ENCODE measurements at places on chromosomes 3 and 15.

DNA sequence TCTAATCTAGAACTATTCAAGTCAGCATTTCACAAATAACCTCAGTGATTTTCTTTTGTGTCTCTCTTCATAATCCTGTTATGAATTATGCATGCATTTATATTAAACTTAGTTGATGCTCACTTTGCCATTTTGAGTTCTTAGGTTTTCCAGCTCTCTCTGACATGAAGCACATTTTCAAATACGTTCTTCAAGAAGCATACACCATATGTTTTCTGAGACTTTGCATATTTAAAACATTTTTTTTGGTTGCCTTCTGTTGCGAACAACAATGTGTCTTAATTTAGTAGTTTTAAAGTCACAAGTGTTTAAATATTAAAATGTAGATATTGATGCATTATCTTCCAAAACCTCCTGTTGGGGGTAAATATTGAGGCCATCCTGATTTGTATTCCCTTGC lies 37.5 kb downstream of the SH3GL3 start:
- DNase-seq: no peak

DNA sequence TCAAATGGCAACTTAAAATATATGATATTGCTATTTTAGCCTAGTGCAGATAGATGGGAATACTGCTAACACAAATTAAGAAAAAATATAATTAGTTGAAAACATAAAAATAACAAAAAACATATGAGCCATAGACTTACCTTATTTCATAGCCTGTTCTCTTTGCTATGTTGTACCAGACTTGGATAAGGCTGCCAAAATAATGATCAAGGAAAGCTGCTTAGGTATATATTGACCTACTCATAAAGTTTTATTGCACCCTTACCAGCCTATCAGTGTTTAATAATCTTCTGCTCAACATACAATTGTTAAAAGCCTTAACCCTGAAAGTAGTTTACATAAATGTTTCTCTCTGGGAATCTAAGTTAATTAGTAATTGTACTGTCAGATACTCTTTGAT lies at the start of gene SI:
TSS of gene SI (minus strand) at position 204 of the 400 bp plus-strand sequence. CDS start 2,484 bp downstream, outside the sequence.
- no peak for DNase-seq

DNA sequence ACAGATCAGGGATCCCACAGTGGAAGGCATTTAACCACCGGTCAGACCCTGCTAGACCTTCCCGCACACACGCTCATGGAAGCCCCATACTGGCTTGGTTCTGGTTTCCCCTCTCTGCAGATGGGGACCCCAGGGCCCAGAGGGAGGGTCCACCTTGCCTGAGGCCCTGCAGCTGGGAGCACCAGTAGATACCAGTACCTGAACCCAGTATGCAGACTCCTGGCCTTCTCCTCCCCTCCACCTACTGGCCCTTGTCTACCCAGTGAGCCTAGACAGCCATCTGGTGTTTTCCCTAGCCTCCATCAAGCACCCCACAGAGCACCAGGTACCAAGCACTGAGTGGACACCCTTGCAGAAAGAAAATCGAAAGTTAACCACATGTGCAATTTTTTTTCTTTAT lies 65.1 kb downstream of the MEGF11 start:
- DNase-seq: no peak

GRCh38 chr15:93332168-93332553 lies 243.2 kb upstream of the RGMA start:
- DNase-seq: no peak

DNA sequence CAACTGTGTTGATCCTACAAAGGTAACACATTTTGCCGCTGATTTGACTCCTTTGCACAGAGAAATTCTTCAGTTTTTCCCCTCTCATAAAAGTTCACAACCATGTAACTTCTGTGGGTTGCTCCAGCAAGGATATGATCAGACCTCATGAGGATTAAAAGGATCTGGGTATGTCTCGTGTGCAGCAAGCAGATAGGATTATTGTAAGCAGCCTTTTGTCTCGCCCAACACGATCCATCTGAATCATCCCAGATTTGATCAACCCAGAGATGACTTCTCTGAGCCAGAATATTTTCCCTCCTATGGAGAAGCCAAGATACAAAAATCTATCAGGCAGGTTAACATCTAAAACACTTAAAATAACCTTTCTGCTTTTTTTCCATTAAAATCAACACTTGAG lies 12.8 kb upstream of the BNIP2 start:
- DNase-seq: no peak

DNA sequence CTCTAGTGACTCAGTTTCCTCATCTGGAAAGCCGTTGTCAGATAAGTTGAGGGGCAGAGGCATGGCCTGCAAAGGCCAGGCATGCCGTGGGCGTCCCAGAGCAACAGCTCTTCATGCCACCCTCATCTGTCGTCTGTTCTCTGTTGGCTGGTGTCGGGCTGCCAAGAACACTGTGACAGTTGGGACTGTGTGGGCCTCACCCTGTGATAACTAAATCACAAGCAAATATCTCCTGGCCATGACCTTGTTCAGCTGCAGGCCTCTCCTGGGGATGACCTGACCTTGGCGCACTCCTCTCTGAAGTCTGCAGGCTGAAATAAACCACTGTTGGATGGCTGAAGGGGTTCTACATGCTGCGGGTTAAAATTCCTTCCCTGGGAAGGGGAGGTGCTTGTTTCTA lies 145.9 kb downstream of the SHQ1 start:
- DNase-seq: no peak

Data from activated T-cell treated with anti-CD3 and anti-CD28 coated beads for 48 hours (primary cell).